ENCODE measurements at places on chromosomes 6 and 20.

DNA sequence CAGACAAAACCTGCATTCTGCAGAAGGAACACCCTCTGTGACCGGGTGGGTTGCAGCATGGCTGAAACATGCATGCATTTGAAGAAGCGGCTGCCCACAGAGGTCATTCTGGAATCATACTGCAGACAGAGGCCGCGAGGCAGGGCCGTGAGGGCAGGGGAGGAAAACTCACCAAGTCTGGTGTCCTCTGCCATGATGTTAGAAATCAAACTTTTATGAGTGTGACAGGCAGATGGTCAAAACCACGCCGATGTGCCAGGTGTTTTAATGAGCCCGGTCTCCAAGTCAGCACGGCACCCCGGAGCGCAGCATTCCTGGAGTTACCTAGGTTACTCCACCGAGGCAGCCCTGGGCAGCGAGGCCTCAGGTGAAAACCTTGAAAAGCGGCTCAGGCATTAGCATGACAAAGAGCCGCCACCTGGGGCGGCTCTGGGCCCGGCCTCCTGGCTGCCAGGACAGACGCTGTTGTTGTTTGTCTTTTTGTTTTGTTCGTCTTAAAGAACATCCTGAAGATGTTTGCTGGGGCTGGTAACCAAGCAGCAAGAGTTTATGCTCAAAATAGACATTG lies 255.6 kb downstream of the ERMARD start:
- no peak for DNase-seq

GRCh38 chr6:56745081-56745480 lies 102.4 kb upstream of the DST start:
- DNase-seq: no peak

DNA sequence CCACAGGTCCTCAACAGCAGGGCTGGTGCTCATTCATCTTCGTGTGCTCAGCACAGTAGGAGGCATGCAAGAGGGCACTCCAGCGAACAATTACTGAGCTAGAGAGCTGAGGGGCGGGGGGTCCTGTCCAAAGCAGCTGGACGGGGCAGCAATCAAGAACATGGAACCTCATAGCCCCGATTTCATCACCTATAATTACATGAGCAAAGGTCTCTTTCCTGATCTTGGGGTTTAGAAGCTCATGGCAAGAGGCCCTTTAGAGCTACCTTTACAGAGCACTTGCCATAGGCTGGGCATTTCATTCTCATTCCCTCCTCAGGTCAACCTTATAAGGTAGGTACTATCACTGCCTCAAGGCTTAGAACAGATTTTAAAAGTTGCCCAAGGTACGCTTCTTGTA lies 10.4 kb downstream of the MOCS1 start:
- no peak for DNase-seq

GRCh38 chr6:18154507-18155149 lies at the start of gene TPMT:
Gene TPMT, minus strand, starts transcription at chr6:18155077. Its CDS starts 5,950 bp downstream, at chr6:18149127.
- no peak for DNase-seq

- peak; percentile 97 for DNase-seq
Observed at GRCh38 chr20:35305682-35306556, 13.7 kb upstream of the FAM83C start.

GRCh38 chr20:60056407-60057122 lies 98.3 kb downstream of the CDH26 start:
- no peak for DNase-seq

DNA sequence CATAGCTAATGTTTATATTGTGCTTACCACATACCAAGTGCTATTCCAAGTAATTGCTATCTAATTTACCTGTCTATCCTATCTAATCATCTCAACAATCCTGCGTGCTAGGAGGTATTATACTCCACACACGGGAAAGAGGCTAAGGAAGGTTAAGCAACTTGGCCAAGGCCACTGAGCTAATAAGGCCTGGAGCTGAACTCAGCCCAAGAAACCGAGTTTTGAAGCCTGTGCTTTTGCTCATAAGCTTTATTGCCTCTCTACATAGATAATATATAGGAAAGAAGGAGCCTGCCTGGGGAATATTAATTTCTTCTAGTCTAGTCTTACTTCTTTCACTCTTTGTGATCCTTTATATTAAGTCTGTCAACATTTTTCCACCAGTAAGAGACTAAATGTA lies 67.8 kb upstream of the ADGRF4 start:
- no peak for DNase-seq

DNA sequence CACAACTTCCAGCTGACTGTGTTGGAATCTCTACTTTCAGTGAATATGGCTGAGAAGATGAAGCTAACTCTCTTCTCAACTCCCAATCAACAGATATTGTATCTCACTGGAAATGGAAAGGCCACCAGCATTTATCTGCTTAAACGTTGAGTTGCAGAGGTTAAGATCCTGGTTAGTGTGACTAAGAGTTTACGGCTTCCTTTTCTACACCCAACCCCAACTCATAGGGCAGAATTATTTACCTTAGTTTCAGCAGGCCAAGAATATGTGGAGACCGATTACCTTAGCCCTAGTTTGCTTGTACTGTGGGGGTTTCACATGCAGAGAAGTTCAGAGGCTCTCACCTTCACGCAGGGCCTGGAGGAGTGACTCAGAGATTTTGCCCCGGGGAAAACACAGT lies 1026.6 kb downstream of the EYS start:
- DNase-seq: no peak

- no peak for DNase-seq
Observed at GRCh38 chr6:106913111-106913510, 61.4 kb downstream of the CD24 start.

GRCh38 chr20:8490076-8490830 lies 358.2 kb downstream of the PLCB1 start:
- DNase-seq: no peak

- DNase-seq: no peak
Observed at GRCh38 chr6:152330961-152331360, 306.2 kb downstream of the SYNE1 start.

GRCh38 chr6:79188885-79189480 lies 45.5 kb downstream of the HMGN3 start:
- DNase-seq: no peak

GRCh38 chr20:10963717-10964266 lies 290.0 kb upstream of the JAG1 start:
- DNase-seq: no peak

- peak; percentile 80 for DNase-seq
Observed at GRCh38 chr6:15628499-15629131, 34.2 kb downstream of the DTNBP1 start.

DNA sequence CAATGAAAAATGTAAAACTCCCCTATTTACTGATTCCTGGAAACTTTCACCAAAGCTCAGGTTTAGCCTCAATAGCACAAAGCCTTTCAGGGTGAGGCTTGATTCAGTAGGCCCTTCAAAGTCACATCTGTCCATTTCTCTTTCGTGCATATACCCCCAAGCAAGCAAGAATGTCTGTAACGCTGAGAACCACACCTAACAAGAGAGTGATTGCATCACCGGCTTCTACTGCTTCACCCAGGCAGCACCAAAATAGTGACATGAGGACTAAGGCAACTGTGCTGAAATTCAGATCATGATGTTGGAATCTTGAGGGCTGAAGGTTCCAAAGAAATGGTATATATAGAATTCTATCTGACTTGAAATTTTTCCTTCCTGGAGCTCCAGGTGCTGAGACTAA lies 26.1 kb downstream of the CGA start:
- no peak for DNase-seq

DNA sequence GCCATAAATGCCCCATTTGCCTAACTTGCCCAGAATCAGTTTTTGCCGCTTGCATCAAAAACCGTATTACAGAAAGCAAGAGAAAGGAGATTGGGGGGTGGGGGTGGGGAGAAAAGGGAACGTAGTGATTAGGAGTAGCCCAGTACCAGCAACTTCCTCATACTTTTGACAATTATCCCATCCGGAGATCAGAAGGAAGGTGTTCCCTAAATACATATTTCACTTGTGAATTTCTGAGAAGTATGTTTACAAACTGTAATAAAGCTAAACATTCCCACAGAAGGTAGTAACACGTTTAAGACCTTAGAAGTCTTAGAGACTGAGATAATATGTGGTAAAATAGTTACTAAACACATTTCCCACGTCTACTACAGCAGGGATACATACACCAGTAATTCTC lies 14.5 kb downstream of the PREP start:
- DNase-seq: no peak

- DNase-seq: peak; percentile 71
Observed at GRCh38 chr20:19205981-19206396, 6.5 kb upstream of the SLC24A3 start.

- DNase-seq: no peak
Observed at GRCh38 chr6:28673417-28673786, 147.7 kb downstream of the GPX5 start.

- DNase-seq: no peak
Observed at GRCh38 chr6:56686429-56686828, 43.7 kb upstream of the DST start.

GRCh38 chr20:44762466-44763140 lies 16.9 kb downstream of the KCNK15 start:
- no peak for DNase-seq

DNA sequence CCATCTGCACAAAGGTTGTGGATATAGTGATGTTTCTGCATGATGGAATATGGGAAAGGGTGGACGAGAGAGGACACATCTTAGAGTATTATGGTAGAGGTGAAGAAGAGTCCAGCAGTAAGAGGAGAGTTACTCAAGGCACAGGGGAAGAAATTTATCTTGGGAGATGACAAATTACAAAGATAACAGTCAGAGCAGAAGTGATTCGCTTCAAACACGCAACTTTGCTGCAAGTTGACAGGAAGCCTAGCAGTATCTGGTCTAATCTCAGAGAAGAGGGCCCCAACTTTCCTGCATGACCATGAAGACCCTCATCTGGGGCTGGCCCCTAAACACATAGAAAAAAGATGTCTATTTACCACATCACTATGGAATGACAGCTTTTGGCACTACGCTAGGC lies 1.2 kb upstream of the CALHM6 start:
- DNase-seq: no peak

Data from AG08395 (cell line).